ENCODE measurements at places on chromosomes 5 and 9.

- no peak for DNase-seq
Measured at GRCh38 chr5:145484158-145484557, 351.0 kb downstream of the PRELID2 start.

DNA sequence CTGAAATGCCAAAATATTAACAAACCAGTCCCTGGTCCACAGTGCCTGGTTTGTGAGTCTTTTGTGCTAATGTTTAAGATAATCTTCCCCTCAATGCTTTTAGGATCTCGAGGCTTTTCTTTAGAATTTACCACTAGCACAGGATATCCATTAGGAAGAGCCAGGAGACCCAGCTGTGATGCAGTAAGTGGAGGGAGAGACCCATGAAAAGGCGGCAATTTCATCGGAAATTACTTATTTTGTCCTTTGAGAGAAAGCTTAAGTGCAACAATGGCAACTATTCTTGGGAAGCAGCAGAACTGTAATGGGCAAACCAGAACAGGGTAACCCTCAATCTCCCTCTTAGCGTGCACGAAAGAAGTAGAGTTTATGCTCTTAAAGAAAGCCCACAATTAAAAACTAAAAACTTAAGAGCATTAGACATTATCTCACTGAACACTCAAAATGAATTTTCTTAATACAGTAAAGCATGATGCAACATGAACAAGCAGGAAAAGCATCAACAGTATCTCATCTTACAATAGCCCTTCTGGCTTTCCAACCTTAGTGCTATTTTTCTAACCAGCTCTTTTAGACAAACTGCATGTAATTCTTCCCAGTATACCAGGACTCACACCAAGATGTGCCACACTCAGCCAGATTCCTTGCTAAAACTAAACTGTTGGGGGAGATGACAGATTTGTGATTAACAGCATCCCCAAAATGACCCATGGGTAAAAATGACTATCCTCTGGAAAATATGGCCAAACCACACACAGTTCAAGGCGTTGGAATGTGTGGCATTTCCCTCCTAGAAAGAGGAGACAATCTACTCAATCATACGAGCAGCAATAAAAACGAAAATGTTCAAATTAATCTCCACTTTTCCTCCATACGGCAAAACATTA is 36.4 kb downstream of the PWWP2A start:
- DNase-seq, result no peak

DNA sequence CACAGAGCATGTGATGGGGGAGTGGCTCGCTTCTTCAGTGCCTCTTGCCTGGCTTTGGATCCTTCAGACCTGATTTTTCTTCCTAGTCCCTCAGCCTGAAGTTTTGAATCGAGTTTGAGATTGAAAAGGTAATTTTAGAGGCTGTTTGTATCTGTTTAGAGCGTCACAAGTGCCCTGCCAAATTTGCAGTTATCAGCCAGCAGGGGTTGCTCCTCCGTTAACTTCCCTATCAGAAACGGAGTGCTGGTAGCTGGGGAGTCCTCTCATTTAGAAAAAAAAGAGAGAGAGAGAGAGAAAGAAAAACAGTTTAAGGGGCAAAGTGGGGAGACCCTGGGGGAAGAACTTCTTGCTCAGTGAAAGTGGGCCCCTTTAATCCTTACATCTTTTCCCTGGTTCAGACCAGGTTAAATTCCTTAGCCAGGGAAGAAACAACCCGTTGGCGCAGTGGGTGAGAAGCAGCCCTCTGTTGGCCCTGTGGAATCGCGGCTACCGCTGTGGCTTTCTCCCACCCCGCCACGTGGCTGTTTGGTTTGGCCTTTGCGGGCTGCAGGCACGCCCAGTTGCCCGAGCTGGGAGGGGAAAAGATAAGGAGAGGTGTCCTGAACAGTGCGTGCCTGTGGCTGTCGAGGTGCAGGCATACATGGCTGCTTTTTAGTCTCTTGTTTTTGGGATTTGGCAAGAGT is 576.7 kb upstream of the ACO1 start:
- DNase-seq, result no peak

DNA sequence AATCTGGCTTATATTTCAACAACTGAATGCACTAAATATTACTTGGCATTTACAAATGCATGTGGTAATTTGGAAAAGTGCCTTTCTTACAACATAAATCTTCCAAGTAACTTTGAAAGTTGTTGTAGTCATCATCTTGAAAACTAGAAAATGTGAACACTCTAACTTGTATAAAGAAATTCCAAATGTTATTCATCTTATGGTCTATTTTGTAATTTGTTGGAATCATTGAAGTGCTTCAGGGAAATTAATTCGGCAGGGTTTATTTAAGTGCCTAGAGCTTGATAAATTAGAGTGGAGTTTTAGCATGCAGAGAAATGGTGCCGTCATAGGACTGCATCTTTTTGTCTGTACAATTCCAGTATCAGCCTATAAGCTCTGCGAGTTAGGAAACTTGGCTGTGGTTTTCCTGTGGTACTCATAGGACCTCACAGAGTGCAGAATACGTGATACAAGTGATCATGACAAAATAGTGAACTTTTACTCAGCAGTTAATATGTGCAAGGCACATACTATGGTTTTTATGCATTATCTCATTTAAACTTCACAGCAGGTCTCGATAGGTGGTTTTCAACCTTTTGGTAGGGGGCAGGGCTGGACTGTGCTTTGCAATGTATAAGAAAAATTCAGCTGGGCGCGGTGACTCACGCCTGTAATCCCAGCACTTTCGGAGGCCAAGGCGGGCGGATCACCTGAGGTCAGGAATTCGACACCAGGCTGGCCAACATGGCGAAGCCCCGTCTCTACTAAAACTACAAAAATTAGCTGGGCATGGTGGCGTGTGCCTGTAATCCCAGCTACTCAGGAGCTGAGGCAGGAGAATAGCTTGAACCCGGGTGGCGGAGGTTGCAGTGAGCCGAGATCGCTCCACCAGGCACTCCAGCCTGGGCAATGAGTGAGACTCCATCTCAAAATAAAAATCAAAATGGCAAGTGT is 79.6 kb downstream of the RAI14 start:
- DNase-seq, result no peak

DNA sequence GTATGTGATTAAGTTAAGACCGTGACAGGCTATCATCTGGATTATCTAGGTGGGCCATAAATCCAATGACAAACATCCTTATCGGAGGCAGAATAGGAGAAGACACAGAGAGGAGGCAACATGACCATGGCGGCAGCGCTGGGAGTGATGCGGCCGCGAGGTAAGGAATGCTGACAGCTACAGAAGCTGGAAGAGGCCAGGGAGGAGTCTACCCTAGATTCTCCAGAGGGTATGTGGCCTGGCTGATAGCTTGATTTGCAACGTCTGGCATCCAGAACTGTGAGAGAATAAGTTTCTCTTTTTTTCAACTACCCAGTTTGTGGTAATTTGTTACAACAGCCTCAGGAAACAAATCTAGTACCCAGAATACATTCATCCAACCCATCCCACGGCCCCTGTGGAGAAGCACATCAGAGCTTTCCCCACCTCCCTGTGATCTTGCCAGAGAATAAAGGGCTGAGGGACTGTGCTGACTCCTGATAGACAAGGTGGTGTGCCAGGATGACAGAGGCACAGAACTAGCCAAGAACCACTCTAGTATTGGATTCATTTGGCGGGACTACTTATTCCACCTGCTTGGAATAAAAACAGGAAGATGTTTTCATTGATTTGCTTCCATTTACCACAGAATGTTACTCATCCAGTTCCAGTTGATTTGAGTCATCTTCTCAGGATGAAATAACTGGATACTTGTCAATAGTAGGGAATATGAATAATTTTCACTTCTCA is 187.4 kb downstream of the MAN2A1 start:
- no peak for DNase-seq

- no peak for DNase-seq
Measured at GRCh38 chr9:4353236-4353635, 53.4 kb upstream of the GLIS3 start.

GRCh38 chr9:37271679-37272078 is 150.8 kb upstream of the GRHPR start:
- no peak for DNase-seq

Data from hypothalamus (tissue), 51 donors.